Activated CD8-positive, alpha-beta memory T cell treated with anti-CD3 and anti-CD28 coated beads for 48 hours (primary cell): ENCODE measurements at places on chromosomes 6 and 20.

GRCh38 chr20:63309261-63310071, 16.5 kb downstream of the COL20A1 start:
- no peak for DNase-seq

DNA sequence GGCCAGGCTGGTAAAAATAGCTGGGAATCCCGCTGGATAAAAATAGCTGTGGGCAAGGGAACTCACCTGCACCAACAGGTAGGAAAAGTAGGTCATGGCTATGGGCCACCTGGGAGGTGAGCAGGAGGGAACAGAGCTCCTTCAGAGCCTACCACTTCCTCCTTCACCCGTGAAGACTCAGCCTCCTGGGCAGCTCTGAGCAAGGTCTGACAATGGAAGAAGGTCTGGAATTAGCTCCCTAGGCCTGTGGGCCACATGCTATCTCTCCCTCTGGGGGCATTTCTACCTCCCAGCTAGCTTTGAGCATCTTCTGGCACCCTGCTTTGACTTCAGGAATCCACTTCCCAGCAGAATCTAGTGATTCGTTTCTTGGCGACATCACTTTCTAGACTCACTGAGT, 153.9 kb downstream of the MRPL14 start:
- DNase-seq: no peak

DNA sequence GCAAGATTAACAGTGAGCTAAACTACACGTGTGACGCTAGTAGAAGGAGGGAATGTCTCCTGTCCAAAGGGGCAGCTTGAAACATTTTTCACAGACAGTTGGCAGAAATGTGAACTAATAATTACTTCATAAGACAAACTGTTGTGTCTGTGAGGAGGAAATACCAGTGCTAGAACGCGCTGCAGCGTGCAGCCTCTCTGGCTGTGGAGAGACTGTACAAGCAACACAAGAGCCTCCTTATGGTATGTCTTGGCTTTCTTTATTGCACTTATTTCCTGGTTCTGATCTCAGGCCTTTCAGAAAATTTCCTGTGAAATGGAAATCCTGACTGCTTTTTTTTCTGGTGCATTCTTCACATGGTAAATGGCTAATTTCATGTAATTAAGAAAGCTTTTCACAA, 25.3 kb upstream of the TIAM2 start:
- DNase-seq: no peak

DNA sequence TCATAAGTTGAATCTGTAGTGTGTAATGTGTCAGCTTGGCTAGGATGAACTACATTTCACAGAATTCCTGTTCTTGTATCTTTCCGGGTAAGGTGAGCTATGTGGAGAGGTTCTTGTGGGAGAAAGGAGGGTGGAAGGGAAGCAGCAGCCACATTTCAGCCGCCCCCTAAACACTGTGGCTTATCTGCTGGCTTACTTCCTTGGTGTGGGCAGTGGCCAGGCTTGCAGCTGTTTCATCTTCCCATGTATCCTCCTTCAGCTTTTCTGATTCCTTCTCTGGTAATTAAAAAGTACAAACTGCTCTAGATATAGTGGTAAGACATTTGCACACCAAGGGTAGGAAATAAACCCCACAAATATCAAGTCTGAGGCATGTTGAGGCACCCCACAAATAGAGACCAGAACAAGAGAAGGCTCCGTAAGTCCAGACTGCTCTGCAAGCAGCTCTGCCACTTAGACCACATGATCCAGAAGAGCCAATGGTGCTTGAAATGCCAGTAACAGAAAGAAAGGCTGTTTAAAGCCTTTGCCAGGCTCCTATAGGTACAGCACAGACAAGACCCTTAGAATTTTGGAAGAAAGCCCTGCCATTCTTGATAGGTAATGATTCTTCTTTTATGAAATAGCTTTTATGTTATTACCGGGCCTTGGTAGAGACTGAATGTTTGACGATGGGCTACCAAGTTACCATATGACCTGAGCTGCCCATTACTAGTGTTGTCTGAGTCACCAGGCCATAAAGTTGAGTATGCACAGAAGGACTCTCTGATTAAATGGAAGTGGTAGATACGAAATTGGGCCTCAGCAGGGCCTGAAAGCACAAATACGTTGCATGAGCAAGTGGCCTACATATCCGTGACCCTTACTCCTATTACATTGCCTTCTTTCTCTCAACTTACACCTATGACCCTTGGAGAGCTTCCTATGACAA, 215.0 kb upstream of the SGK1 start:
- no peak for DNase-seq

DNA sequence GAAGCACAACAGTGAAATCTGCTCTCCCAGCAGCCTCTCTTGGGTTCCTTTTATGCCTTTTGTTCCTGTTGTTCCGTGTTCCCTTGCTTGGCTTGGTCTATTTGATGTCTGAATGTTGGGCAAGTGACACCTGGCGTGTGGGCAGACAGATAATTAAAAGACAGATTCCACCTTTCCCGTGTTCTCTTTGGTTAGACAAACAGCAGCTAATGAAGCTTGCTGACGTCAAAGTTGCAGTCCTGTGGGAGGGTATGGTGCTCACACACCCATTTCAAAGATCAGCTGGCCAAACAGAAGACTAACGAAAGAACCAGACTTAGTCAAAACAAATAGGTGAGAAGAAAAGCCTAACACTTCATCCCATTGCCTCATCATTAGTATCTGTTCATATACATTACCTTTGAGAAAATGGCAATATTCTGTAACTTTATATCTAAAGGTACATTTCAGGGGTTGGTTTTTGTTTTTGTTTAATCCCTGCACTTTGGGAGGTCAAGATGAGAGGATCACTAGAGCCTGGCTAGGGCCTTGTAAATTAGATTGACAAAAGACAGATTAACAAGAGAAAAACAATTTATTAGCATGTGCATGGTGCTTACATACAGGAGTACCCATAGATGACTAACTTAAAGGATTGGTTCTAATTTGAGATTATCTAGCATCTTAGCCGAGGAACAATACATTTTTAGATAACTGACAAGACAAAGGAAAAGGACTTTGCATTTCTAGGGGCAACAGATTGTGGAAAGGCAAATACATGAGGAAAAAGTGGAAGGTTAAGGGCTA, 48.9 kb upstream of the TNFRSF21 start:
- no peak for DNase-seq

GRCh38 chr6:88565836-88566235, 397.6 kb downstream of the RNGTT start:
- DNase-seq: no peak

DNA sequence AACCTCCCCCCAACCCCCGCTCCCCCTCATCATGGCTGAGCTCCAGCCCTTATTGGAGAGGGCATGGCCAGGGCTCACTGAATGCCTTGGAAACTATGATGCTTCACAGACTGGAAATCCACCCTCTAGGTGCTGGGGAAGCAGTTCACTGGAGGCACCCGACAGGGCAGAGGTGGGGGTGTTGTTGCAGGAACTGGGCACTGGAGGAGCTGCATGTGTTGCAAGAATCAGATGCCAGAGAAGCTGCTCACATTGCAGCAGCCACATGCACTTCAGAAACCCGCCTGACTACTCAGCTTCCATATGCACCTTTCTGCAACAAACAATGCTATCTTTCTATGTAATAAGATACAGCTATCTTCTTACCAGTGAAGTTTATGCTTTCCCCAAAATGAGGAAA, 7.9 kb upstream of the TBPL1 start:
- no peak for DNase-seq

- no peak for DNase-seq
Measured at GRCh38 chr6:125829433-125829832, 38.7 kb downstream of the NCOA7 start.

DNA sequence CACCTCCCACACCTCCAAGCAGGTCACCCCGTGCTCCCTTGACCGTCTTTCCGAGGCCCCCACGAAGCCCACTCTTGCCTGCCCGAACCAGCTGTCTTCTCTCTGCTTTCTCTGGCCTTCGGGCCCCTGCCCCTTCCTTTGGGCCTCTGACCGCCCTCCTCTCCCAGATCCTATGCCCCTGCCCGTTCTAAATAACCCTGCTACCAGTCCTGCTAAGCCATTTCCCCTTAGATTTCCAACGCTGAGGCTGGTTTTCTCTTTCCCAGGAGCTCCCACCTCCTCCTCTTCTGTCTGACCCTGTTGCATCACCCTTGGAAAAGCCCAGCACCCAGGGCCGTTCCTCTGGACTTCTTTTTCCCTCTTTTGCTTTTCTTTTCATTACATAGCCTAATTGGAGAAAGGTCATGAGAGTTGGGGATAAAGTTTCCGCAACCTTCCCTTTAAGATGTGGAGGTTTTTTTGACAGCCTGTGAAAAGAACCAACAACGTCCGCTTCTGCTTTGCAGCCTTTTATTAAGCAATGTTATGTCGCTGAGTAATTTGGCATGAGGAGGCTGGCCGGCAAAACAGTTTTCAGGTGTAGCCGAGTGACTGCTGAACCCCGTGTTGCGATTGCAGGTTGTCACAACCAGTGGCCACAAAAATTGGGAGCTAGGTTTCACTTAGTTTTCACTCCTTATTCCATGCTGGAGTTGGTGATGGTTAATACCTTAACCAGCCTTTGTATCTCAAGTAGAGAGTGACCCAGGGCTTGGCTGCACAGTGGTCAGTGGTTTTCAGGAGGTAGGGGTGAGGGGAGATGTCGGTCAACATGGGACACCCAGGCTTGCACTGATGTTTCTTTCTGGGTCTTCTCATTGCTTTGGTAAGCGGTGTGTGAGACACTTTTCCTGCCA, 970 bp downstream of the BLTP3A start:
- no peak for DNase-seq

GRCh38 chr6:24926192-24926591, 9.6 kb downstream of the RIPOR2 start:
- DNase-seq: no peak

GRCh38 chr6:131116755-131117360, 18.4 kb upstream of the AKAP7 start:
- DNase-seq: no peak

DNA sequence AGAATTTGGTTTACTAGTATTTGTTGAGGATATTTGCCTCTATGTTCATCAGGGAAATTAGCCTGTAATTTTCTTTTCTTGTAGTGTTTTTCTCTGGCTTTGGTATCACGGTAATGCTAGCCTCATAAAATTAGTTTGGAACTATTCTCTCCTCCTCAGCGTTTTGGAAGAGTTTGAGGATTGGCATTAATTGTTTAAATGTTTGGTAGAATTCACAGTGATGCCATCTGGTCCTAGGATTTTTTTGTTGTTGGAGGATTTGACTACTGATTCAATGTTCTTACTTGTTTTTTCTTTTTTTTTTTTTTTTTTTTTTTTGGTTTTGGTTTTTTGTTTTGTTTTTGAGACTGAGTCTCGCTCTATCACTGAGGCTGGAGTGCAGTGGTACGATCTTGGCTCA, 156.2 kb upstream of the BTBD3 start:
- DNase-seq: no peak

GRCh38 chr6:140563728-140564127, 1189.3 kb upstream of the CITED2 start:
- no peak for DNase-seq

GRCh38 chr20:63835021-63835858, 4.2 kb upstream of the ZBTB46 start:
- DNase-seq: no peak

GRCh38 chr20:44479643-44480042, 4.0 kb downstream of the TTPAL start:
- no peak for DNase-seq

DNA sequence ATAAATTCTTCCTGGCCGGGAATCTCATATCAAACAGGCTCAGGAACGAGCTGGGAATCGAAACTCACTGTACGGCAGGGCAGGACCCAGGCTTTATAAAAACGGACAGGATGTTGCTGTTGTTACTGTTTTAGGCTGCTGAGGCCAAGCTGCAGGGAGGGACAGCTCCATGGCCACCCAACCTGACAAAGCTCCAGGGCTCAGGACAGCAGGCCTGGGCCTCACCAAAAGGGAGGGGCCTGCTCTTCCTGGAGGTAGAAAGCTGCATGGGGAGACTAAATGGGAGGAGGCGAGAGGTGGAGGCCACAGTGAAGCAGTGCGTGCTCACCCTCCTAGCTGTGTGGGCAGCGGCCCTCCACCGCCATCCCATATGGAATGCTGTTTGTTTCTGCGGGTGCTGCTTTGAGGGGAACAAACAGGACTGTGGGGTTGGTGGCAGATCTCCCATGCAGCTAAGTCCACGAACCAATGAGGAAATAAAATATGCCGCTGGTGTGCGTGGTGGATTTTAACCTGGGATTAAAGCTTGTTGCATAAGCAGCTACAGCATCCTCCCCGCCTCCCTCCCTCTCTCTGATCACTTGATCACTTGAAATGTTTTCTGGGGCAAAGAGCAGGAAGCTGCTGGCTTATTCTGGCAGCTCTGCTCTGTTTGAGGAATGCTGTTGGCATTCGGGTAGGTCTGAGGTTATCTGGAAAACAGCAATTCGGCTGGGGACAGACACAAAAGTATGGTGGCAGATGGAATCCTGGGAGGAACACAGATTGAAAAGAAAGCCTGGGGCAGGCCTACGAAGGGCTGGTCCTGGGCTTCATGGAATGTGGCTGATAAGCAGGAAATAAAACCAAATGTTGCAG, 2.4 kb upstream of the ZMYND8 start:
- no peak for DNase-seq

DNA sequence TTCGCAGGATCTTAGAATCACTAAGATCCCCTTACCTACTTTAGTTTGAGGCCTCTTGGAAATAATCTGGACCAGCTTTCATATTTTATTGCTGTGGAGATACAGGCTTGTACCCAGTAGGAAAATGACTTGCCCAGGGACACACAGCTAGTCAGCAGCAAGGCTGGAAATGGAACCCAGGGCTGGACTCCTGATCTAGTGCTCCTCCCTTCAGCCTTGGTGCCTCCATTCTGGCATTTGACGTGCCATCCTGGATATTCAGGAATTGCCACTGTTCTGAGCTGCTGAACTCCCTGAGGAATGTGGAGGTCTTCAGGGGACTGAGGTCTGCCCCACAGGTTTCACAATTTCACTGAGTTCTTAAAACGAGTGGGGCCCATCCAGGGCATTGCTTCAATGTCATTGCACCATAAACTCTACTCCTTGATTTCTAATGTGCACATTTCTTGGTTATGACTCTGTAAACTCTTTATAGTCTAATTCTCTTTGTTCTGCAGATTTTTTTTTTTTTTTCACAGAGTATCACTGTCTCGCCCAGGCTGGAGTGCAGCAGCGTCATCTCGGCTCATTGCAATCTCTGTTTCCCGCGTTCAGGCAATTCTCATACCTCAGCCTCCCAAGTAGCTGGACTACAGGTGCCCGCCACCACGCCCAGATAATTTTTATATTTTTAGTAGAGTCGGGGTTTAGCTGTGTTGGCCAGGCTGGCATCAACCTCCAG, 26.7 kb upstream of the CDKN1A start:
- DNase-seq: no peak

DNA sequence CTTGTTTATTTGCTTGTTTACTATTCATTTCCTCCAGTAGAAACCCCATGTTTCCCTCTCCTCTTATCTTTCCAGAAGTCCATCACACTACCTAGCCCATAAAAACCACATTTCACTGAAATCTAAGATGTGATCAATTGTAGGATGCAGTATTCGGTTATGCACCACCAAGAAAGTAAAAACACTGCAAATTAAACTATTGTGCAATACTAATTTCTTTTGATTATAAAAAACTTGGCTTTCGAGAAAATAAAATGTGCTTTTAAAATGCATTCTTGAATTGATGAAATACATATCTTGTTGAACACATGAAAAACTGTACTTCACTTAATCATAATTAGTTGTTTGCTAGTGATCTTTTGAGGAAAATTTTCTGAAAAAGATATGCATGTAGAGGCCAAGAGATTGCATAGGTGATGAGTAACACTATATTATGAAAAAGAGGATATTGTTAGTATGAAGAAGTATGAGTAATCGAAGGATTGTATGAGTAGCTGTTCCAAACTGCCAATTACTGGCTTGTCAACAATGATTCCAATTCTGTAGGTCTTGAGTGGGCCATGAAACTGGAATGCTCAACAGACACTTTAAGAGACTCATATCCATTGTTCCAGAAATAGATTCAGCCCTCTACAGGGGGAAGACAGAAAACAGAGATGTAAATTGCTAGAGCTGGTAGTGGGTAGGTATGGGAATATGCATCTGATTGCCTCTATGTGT, 79.7 kb downstream of the RNF217 start:
- no peak for DNase-seq
